ENCODE measurements at places on chromosomes 3 and 15. TPM values are rescaled to one million over a fixed set of nuclear protein-coding genes. Genes with fewer than 3 reads are reported as not detected.

- H3K27me3 ChIP-seq = no peaks in the 10 kb centered on the region
- no peak for DNase-seq
- no peak overlapping the region for H3K4me3 ChIP-seq
- no peak overlapping the region for H3K27ac ChIP-seq
These were observed 35.0 kb upstream of the PLCL2 start for GRCh38 chr3:16849795-16850194.

DNA sequence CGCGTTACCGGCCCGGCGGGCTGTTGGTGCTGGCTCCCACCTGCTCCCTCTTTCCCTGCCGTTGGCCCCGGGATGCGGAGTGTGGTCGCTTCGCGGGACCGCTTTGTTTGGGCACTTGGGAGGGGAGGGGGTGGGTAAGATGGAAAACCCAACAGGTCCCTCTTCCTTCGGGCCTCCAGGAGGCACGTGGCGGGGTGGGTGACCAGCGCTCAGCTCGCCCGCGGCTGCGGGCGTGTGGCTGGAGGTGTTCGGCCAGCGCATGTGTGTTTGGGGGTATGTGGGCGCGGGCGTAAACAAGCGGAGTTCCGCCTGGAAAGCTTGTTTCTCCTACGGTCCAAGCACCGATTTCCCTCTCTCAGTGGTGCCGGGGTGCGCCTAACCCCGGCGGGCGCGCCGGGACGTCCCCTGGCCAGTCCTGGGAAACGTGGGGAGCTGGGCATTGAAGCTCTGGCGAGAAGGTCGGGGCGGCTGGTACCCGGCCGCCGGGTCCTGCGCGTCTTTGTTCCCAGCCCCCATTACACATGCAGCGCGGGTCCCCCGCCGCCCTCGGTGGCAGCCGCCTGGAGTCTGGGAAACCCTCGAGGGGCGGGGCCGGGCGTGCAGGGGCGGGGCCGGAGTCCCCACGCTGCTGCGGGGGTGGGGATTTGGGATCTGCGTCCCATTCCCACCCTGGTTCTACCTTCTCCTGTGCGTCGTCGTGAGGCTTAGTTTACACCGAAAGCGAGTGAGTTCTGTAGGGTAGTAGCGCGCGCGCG is 1.4 kb downstream of the ACVR2B start:
- peak overlapping the region; percentile 72 for H3K4me3 ChIP-seq
- H3K4me1 ChIP-seq = peaks cover 10% of the 10 kb centered on the region
- peak overlapping the region; percentile 86 for H3K27ac ChIP-seq

The GOLGA6B gene
- total RNA-seq = not detected

The TMIE gene
- total RNA-seq = not detected

DNA sequence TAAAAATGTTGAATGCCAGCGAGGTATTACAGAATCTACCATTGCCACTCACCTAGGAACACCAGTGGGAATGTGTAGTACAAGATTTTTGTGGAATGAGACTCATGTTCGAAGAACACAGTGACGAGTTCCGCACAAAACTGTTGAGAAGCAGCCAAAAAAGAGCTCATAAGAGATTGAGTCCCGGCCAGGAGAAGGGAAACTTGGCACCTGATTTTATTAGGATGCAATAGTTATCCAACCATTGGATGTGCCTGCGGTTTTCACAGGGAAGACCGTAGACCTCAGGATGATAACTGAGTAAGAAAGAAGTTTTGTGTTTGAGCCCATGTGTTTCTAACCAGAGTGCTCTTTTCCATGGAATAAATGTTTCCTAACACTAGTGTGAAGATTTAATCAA is 88.9 kb downstream of the PTPRG start:
- DNase-seq = peak; percentile 53
- H3K27me3 ChIP-seq = no peaks in the 10 kb centered on the region
- H3K36me3 ChIP-seq = no peaks in the 10 kb centered on the region

The SLC51B gene
- 73.1 TPM for total RNA-seq

GRCh38 chr15:36958606-36959005 is 141.7 kb downstream of the MEIS2 start:
- H3K4me3 ChIP-seq = no peak overlapping the region
- H3K27ac ChIP-seq = no peak overlapping the region
- no peak for DNase-seq
- no peaks in the 10 kb centered on the region for H3K36me3 ChIP-seq
- no peaks in the 10 kb centered on the region for H3K4me1 ChIP-seq
- H3K27me3 ChIP-seq = no peaks in the 10 kb centered on the region

DNA sequence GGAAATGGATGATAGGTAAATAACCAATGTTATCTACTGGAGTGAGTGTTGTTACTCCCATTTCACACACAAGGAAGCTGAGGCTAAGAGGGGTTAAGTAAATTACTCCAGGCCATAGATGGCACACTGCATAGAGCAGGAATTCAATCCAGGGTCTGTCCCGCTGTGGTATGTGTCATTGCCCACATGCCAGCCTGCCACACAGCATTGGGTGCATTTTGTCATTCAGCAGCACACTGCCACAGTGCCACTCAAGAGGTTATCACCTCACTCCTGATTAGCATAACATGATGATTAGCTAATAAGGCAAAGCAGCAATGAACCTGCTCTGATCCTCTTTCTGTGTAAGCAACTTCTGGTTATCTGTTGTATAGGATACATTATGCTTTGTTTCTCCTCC is 157.4 kb upstream of the CTNNB1 start:
- no peak overlapping the region for H3K4me3 ChIP-seq
- no peaks in the 10 kb centered on the region for H3K27me3 ChIP-seq
- no peaks in the 10 kb centered on the region for H3K4me1 ChIP-seq
- no peak overlapping the region for H3K27ac ChIP-seq

DNA sequence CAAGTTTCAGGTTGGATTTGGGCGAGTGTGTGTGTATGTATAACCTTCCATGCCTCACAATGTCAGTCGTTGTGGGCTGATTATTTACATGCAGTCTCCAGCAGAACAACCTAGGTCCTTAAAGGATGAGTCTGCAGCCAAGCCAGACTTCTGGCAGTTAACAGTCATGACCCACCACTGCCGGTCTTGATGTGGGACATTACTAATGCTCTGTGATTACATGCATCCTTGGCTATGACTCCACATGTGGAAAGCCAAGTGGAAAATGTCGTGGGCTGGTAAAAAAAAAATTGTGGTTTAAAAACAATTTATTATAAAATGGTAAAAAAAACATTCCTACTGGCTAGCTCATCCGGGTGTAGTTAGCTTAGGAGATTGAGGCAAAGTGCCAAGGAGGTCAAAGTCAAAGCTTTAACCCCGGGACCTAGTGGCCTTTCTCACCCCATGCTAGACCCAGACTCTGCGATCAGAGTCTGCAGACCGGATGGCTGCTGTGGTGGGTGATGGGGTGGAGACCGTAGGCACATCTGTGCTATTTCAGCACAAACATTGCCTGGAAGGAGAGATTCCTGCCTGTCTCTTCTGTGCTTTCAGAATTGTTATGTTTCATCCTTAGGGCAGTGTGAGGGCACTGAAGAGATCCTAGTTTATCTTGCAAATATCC is 6.8 kb downstream of the RARRES1 start:
- no peak overlapping the region for H3K4me3 ChIP-seq
- H3K27ac ChIP-seq = peak overlapping the region; percentile 96
- no peaks in the 10 kb centered on the region for H3K27me3 ChIP-seq
- H3K36me3 ChIP-seq = no peaks in the 10 kb centered on the region
- H3K4me1 ChIP-seq = peaks cover 40% of the 10 kb centered on the region

The CPNE9 gene
- total RNA-seq = not detected

GRCh38 chr3:21326704-21327475 is 424.1 kb downstream of the ZNF385D start:
- H3K27me3 ChIP-seq = no peaks in the 10 kb centered on the region
- no peak overlapping the region for H3K4me3 ChIP-seq
- H3K27ac ChIP-seq = no peak overlapping the region
- no peaks in the 10 kb centered on the region for H3K36me3 ChIP-seq
- H3K4me1 ChIP-seq = no peaks in the 10 kb centered on the region

GRCh38 chr3:117589454-117589853 is 879.9 kb downstream of the TUSC7 start:
- DNase-seq = no peak
- no peaks in the 10 kb centered on the region for H3K4me1 ChIP-seq
- H3K4me3 ChIP-seq = no peak overlapping the region
- H3K27ac ChIP-seq = no peak overlapping the region

DNA sequence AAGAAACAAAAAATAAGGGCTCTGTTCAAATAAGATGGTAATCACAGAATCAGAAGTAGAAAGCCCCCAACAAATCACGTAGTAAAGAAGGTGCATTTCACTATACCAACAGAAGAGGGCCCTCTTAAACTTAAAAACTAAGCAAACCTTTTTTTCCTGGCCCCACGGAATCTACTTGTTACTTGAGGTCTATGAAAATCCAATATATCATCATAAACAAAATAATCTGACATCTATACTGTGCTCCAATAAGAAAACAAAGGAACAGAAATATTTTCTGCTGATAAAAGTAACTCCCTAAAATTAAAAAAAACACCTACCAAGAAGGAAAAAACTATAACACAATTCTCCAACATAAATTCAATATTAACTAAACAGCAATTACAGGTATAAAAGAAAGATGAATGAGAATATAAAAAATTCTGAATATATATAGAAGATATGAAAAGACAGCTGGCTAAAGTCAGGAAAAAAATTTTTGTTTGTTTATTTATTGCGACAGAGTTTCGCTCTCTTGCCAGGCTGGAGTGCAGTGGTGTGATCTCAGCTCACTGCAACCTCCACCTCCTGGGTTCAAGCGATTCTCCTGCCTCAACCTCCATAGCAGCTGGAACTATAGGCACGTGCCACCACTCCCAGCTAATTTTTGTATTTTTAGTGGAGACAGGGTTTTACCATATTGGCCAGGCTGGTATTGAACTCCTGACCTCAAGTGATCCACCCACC is 81.8 kb downstream of the CLASP2 start:
- H3K27ac ChIP-seq = no peak overlapping the region
- no peaks in the 10 kb centered on the region for H3K36me3 ChIP-seq
- H3K4me3 ChIP-seq = no peak overlapping the region
- H3K4me1 ChIP-seq = no peaks in the 10 kb centered on the region

The CYP1A2 gene
- total RNA-seq = not detected

Data from colonic mucosa (tissue), 4 donors.